Astrocyte of the hippocampus (primary cell): ENCODE measurements at places on chromosomes 2 and 18.

DNA sequence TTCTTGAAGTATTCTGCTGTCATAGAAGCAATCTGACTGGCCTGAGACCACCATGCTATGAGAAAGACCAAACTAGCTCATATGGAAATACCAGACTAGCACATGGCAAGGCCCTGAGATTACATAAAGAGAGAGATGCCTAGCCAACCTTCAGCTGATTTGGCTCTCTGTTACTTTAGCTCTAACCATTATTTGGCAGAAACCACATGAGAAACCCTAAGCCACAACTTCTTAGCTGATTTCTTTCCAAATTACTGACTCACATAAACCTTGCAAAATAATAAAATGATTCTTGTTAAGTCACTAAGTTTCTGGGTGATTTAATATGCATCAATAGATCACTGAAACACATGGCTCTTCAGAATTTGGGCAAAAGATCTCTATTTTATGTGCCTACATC is 295.0 kb upstream of the ZNF521 start:
- peak; percentile 64 for DNase-seq

DNA sequence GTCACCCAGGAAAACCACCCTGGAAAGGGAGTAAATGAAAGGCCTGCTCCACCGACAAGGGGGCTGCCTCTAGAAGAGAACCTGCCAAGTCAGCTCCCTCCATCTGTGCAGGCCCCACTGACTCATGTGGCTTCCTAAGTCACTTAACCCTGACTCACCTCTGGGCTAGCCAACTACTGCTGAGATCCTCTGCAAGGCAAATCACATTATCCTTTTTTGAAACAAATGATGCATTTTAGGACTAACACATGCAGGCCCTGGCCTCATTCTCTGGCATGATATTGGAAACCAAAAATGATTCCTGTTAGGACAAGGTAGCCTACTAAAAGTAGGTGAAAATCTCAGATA is 474.6 kb downstream of the EPHA4 start:
- peak; percentile 72 for DNase-seq

DNA sequence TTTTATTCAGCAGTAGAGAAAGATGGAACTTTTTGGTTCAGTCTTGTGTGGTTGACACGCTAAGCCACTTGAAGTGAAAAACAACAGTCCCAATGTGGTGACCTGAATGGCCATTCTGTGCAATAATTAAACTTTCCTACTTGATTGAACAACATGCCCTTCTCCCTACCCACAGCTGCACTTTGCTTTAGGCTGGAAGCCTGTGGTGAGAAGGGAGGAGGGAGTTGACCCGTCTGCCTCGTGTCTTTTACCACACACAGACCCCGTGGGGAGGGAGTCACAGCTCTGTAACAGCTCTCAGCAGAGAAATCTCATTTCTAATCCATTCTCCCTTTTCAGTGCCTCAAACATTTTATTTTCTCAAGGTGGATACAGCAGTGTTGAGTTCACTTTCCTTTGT is 138.2 kb upstream of the PKDCC start:
- DNase-seq, result no peak

DNA sequence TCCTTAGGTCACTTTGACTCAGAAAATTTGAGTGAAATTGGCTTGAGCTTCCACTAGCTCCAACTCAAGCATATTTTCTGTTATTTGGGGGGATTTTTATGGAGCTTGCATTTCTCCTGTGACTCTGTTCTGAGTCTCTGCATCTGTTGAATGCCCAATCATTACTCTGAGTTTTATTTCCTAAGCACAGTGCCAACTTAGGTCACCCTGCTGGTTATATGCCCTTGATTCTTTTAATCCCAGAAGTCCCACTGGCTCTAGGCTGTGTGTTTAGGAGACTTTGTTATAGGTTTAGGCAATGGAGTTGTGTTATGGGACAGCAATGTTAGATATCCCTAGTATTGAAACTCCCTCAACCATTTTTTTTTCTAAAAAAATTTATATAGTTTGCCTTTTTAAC is 198.2 kb upstream of the DTNA start:
- DNase-seq, result no peak

GRCh38 chr18:36441426-36442240 is 144.1 kb downstream of the FHOD3 start:
- DNase-seq, result peak; percentile 72

GRCh38 chr18:67969458-67969857 is 452.9 kb upstream of the DSEL start:
- DNase-seq, result no peak

DNA sequence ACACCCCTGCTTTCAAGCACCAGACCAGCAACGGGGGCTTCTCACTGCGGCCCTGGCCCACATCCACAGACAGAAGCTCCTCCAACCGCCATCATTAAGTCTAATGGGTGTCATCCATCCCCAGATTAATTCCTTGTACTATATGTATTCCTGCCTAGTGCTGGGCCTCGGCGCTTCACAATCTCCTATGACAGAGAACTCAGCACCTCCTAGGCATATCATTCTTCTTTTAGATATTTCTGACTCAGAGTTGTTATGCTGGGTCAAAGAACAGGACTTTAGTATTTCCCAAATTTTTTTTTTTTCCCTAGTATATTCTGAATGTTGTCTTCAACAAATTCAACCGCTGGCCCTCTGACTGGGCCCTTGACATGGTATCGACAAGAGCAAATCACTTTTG is 83.2 kb upstream of the TFCP2L1 start:
- no peak for DNase-seq

GRCh38 chr2:99259465-99259864 is 4.0 kb upstream of the LYG2 start:
- DNase-seq, result no peak

GRCh38 chr18:60893355-60894097 is 439.7 kb upstream of the CDH20 start:
- DNase-seq, result no peak

GRCh38 chr2:236642584-236643291 is 73.1 kb downstream of the ACKR3 start:
- peak; percentile 96 for DNase-seq

DNA sequence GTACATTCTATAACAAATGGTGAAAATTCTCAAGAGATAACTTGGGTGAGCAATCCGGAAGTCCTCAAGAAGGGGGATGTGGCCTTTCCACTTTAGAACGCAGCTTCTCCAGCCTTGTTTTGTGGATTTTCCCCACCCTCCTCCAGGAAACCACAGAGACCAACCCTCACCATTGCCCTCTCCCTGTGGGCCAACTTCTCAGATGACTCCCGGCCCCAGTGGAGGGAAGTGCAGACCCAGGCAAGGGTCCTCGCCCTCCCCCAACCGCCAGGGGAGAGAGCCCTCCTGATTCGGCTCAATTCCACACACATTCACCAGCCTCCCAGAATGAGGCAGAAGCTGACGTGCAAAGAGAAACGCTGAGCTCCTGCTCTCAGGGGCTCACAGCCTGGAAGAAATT is 277.2 kb downstream of the EIPR1 start:
- DNase-seq, result no peak

- DNase-seq, result no peak
These were observed 431.1 kb upstream of the CDH19 start for GRCh38 chr18:67035026-67035425.

DNA sequence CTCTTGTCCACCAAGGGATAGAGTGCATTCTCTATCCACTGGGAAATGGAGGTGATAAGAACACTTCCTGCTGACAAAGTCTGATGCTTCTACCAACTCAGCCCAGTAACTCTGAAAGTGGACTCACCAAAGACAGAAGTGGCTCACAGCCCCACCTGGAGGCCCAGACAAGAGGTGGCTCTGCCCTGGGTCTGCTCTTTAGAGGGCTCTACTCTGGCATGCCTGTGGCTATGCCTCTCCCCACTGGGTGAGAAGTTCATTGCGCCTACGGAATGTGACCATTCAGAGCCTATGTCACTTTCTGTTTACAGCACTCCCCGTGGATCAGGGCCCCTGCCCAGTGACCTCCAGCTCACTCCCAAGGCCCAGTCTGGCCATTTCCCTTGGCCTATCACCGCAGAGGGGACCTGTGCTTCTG is 13.5 kb upstream of the XDH start:
- no peak for DNase-seq
